ENCODE measurements at places on chromosomes 7 and 10.

DNA sequence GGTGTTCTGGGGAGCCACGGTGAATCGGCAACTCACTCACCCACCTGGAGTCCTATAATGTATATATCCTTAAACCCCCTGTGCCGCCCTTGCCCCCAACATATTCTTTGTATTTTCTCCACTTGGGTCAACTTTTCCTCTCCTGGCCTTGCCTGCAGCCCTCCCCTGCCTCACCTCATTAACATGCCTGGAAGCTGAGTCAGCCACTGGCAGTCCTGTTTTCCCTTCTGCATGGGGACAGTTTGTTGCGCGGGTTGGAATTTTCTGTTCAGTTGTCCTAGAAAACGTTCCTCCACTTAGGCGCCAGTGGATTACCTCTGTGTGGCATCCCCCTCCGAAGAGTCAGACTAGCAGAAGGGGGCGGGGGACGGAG, 97.4 kb downstream of the C10orf105 start:
- no peak for DNase-seq

DNA sequence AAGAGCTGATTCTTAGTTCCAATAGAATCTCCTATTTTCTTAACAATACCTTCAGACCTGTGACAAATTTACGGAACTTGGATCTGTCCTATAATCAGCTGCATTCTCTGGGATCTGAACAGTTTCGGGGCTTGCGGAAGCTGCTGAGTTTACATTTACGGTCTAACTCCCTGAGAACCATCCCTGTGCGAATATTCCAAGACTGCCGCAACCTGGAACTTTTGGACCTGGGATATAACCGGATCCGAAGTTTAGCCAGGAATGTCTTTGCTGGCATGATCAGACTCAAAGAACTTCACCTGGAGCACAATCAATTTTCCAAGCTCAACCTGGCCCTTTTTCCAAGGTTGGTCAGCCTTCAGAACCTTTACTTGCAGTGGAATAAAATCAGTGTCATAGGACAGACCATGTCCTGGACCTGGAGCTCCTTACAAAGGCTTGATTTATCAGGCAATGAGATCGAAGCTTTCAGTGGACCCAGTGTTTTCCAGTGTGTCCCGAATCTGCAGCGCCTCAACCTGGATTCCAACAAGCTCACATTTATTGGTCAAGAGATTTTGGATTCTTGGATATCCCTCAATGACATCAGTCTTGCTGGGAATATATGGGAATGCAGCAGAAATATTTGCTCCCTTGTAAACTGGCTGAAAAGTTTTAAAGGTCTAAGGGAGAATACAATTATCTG, 1.6 kb downstream of the LRRTM3 start:
- DNase-seq = no peak

DNA sequence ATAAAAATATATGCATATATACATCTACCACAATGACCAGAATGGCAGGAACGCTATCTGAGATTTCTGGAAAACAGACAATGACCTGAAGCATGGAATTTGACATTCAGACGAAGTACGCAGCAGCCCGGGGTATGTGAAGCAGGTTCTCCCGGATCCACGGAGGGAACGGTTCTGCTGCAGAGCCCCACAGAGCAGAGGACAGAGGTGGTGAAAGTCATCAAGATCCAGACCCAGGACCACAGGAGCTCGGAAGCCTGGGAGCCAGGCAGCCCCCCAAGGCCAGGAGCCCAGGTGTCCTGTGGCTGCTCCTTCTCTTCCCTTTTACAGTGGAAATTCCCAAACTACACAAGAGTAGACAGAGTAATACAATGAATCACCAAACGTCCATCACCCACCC, 42.1 kb upstream of the DNAAF5 start:
- DNase-seq = no peak

DNA sequence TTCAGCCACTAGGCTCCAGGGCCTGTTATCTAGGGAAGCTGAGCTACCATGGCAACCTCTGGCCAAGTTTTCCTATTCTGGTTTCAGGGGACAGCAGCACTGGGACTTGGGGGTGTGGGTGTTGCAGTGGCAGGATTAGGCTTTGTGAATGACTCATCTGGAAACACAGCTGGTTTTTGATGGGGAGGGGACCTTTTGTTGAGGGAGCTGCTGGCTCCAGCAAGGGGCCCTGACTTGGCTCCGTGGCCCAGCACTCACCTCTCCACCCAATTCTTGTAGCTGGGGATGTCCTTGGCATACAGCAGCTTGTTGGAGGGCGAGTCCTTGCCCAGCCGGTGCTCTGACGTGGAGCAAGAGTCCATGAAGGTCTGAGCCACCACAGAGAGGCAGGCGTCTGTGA, 435.9 kb downstream of the PLXNA4 start:
- DNase-seq = no peak

DNA sequence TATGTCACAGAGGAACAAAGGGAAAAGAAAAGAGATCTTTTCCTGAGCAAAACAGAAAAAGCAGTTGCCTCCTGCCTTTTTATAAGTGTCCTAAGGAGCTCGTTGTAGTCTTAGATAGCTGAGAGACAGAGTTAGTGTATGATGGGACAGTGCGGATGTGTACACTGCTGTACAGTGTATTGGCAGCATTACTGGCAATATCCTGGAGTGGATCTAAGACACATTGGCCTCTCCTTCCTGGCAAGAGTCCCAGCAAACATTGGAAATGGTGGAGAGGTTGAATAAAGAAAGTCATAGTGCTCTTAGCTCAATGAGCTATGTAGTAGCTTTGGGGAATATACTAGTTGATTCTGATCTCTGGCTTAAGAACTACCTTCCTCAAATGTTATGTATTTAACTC, 22.7 kb downstream of the GARS1 start:
- no peak for DNase-seq

DNA sequence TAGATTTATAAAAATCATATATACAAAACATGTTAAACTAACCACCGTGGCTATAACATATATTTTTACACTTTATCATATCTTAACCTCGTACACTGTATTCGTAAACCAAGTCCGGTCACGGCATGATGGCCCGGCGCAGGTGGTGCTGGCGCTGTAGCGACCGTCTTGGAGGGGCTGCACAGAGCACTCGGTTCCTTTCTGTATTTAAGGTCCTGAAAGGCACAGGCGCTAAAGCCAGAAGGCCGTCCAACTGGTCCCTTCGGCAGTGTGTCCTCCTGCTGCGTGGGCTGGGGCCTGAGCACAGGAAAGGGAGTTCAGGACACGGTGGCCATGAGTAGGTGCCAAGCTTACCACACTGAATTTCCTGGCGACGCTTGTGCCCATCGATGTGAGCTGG, 33.8 kb downstream of the AMZ1 start:
- DNase-seq = no peak

DNA sequence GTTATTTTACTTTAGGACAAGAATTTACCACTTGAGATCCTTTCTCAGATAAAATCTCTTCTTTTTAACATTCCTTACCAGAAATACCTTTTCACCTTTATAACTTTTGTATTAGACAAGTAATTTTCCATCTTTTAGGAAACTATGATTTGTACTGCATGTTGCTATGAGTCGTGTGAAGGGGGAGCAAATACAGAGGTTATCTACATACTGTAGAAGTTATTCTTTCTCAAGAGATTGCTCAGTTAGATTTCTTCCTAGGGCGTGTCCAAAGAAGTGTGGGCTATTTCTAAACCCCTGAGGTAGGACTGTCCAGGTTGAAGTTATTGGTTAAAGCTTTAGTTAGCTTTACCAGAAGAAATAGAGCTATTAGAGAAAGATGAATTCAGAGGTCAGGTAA, 30.2 kb upstream of the ARHGAP12 start:
- DNase-seq = no peak

- DNase-seq = no peak
Measured at GRCh38 chr7:38020121-38020785, 99.8 kb downstream of the EPDR1 start.

- DNase-seq = no peak
Measured at GRCh38 chr10:131431533-131431932, 120.0 kb upstream of the TCERG1L start.

GRCh38 chr7:8481752-8482446, 48.5 kb downstream of the NXPH1 start:
- no peak for DNase-seq

DNA sequence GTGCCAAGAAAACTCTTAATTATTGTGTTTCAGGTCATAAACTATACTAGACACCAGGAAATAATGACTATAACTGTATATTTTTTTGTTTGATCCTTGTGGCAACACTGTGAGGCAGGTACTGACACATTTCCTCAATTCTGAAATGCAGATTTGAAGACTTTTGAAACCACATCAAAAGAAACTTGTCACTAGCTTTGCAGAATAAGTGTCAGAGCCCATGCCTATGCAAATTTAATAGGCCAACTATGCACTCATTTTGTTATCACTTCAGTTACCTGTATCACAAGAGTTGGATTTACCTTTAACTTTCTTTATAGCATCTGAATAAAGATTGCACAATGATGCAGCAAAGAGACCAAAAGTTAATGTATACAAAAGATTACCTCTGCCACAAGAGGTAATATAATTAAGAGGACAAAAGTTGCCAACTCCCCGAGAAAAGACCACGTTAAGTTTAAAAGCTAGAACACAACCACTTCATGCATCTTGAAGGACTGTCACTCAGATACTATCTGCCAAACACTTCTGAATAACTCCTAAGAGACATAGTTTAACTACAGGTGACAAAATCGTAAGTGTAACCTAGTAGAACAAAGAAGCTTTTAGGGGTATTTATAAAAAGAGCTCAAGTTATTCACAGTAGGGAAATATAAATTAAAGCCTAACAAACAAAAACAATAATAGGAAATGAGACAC, 80.5 kb downstream of the ELAPOR2 start:
- DNase-seq = no peak

- DNase-seq = no peak
Measured at GRCh38 chr10:11875494-11876281, 52.5 kb downstream of the PROSER2 start.

DNA sequence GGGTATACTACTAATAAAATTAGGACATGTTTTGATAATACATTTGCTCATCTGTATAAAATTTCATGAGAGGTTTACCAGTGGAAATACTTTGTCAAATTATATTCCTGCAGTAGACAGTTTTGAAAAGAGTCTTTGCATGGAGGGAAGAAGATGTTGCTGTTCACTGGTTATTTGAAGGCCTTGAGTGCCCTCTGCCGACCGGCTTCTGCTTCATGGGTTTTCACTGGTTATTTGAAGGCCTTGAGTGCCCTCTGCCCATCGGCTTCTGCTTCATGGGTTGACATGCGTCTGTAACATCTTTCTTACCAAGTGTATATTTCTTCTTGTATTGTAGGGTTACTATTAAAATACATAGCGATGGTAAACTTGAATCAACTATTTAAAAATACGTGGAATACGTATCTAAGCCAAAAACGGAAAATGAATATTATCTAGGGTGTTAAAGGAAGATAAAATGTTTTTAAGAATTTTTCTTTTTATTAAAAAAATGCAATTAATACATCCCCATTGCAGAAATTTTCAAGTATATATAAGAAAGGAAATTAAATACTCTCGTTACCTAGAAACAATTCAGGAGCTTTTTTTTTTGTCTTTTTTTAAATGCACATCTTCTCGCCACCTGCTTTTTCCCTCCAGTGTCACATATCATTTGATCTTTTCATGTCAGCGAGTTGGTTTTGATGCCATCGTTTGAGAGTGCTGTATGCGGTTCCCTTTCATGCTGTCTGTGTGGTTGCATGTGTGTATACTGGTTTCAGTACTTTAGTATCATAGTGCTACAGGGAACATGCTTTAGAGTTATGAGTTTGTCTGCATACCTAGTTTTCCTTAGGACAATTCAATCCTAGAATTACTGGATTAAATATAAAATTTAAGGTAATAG, 73.4 kb downstream of the SHH start:
- peak; percentile 69 for DNase-seq

- DNase-seq = no peak
Measured at GRCh38 chr10:113056441-113057021, 106.5 kb downstream of the TCF7L2 start.

DNA sequence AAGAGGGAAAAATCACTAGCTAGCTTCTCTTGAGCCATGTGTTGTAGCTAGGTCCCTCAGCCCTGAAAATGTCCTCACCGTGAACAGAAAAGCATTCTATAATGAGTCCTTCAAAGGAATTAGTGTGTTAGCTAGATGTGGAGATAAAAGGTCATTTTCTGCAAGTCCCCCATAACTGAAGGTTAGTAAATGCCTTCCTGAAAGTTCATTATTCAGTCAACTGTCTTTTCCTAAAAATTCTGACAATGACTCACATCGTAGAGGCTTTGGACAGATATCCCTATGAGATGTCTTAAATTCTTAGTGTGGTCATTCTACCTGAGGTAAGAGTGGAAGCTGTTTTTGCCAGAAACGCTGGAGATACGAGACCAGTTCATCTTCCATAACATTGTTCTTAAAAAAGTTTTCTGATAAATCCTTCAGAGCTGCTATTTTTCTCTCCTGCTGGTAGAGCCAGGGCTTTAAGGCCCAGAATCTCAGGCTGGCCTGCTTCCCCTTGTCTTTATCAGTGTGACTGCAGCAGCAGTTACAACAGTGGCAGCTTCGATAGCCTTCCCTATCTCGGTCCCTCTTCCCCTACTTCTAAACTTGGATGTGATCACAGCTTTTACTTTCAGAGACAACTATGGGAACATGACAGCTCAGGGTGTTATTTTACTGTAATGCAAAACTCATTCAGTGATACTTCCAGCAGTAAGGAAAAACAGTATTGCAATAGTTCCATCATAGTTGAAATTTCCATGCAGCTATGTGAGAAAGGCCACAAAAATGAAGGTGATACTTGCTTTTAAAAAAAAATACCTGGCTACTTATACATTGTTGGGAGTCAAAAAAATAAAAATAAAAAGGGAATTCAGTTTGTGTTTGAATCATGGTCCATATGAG, 37.3 kb upstream of the PRKAR2B start:
- no peak for DNase-seq
